T-helper 17 cell (primary cell): ENCODE measurements at places on chromosomes 3 and 15.
A peak's percentile ranks its signal among the peaks of the same experiment; 100 is the strongest.

GRCh38 chr3:112808136-112808535 lies 38.5 kb downstream of the CD200R1L start:
- DNase-seq = no peak

DNA sequence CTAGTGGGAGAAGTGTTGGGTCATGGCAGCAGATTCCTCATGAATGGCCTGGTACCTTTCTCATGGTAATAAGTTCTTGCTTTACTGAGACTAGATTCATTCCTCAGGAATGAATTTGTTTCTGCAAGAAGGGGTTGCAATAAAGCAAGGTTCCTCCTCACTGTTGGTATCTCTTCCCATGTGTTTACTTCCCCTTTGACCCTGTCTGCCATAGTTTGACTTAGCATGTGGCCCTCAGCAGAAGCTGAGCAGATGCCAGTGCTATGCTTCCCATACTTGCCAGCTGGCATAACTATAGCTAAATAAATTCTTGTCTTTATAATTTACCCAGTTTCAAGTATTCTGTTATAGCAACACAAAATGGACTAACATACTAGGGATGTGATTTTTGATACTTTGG lies 163.6 kb upstream of the COL8A1 start:
- DNase-seq = no peak

GRCh38 chr3:126040386-126040785 lies 43.5 kb downstream of the SLC41A3 start:
- DNase-seq = no peak

GRCh38 chr15:98893401-98893800 lies 114.2 kb downstream of the PGPEP1L start:
- no peak for DNase-seq

- no peak for DNase-seq
These were observed 24.2 kb downstream of the SOX2 start for GRCh38 chr3:181735911-181736310.

GRCh38 chr3:185332026-185332735 lies 30.8 kb upstream of the MAP3K13 start:
- DNase-seq = no peak

DNA sequence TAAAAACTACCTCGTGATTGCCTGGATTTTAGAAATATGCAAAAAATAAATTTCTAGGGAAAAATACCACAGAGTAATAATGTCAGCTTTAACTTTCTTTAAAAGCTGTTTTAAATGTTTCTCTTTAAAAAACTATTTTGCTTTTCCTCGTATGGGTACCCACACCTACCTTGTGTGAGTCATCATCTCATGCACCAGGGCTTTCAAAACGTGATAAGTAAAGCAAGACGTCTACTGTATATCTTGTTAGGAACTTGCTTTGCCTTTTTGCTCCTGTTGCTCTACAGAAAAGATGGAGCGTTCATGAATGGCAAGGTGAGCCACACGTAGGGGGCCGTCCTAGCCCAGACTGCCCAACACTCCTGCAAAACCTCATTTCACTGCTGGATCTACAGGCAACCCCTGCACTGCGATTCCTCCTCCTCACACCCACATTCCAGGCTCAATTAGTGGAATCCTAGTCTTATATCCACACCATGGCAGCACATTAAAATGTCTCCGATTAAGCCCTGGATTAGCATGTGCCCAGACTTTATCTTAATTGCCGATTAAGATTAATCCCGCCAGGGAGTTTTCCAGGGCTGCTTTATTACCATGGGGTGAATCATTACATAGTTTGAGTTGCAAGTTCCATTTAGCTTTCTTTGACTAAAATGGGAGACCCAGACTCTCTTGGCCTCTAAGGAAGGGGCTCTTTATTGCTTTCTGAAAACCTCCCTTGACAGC lies 293.6 kb upstream of the ICE2 start:
- no peak for DNase-seq

- DNase-seq = no peak
These were observed 20.7 kb downstream of the RAP2B start for GRCh38 chr3:153182501-153183293.

- DNase-seq = no peak
These were observed 237.4 kb upstream of the NR2F2 start for GRCh38 chr15:96093063-96093462.

DNA sequence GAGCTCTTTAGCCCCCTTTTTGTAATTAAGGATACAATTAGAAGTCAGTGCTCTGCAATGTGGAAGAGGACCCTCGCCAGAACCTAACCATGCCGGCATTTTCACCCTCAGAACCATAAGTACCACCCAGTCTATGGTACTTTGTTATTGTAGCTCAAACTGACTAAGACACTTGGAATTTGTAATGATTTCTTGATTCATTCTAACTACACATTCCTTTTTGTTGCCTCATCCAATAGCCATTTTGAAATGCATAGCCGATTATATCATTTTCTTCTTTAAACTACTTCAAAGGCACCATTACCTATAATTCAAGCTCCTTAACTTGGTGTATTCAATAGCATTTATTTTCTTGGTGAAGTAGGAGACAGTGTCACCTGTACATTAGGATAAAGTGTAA lies 61.4 kb downstream of the GLB1 start:
- DNase-seq = no peak

- DNase-seq = no peak
These were observed 155.8 kb upstream of the ATP11B start for GRCh38 chr3:182637350-182638110.

DNA sequence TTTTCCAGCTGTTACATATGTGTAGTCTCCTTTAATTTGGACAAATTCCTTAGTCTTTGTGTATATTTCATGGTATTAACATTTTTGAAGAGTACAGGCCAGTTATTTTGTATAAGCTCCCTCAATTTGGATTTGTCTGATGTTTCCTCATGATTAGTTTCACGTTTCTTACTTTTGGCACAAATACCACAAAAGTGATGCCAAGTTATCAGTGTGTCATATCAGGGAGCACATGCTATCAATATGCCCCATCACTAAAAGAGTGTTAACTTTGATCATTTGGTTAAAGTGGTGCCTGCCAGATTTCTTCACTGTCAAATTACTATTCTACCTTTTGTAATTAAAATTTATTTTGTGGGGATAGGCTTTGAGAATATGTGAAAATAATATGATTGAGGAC lies 14.6 kb downstream of the PCNP start:
- DNase-seq = no peak

DNA sequence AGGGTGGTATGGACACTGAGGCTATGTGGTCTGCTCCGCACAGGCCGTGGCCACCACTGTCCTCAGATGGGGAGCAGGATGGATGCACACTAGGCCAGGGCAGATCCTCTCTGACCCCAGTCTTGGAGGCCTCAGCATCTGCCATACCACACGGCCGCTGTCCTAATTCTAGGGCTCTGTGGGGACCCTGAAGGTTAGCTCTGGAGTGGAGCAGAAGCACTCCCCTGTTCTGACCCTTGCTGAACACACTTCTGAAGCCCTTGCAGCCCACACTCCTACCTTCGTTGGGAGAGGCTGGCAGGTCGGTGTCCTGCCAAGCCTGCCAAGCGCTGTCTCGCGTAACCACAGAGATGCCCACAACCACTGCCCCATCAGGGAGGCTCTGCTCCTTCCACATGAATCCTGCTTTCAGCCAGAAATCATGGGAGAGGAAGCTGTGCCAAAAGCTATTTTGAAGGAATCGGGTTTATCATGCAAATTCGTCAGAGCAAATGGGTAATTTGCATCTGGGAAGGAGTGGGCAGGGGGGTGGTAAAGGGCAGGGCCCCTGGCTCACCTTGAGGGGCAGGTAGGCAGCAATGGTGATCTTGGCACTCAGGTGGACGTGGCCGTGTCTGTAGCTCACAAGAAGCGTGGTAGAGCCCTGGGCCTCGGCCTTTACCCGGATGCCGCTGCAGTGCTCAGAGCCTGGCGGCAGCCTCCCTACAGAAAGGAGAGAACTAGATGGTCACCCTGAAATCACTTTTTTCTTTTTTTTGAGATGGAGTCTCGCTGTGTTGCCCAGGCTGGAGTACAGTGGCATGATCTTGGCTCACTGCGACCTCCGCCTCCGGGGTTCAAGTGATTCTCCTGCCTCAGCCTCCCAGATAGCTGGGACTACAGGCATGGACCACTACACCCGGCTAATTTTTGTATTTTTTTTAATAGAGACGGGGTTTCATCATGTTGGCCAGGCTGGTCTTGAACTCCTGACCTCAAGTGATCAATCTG lies 54.4 kb downstream of the NUP210 start:
- no peak for DNase-seq

GRCh38 chr3:150410311-150411105 lies 2.4 kb downstream of the TSC22D2 start:
- peak; percentile 11 for DNase-seq

DNA sequence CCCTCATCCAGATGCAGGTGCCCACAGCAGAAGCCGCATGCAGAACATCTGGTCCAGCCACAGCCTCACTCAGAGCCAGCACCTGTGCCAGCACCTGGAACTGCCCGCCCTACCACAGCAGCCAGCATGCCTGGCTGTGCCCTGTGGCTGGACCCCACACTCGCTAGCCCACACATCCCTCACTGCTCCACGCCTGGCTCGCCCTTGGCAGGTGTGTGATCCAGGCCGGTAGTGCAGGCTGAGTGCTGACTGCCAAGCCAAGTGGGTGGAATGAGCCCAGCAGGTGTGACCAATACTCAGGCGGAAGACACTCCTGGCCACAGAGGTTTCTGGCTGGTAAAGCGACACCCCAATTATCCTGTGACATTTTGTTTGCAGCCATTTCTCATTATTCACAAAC lies 162.4 kb upstream of the ROBO1 start:
- DNase-seq = no peak

DNA sequence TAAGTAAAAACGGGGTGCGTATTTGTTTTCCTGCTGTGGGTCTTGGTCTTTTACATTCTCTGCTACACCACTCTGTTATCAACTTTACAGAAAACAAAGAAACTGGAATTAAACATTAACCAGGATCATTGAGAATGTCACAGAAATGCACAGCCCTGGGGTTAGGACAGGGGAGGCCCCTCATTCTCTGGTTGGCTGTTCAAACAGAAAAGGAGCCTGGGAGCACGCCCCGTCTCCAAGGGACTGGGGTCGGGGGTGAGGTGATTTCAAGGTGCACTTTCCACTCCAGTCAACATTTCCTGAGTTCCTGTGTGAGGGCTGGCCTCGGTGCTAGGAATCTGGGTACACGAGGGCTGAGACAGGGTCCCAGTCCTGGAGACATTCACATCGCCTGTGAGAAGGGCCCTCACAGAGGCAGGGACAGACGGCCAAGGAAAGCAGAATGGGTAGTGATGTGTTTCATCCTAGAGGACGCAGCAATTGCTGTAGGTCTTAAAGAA lies 30.3 kb downstream of the CPN2 start:
- DNase-seq = no peak

DNA sequence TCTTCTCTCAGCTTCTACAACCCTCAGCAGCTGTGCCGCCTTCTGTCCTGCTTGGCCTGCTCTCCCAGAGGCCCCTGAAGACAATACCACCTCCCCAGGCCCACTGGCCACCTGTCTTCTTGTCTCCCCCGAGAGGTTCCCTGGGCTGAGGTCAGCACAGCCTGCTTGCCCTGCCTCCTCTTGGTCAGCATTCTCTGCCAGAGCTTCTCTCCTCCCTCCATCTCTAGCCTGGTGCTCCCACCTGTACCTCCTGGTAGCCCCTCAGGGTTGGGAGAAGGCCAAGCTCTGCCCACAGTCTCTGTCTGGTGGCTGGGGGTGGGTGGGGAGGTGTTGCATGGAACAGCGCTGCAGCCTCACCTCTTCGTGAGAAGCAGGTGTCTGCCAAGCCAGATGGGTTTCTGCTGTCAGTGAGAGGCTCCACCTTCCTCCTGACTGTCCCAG lies 5.6 kb upstream of the ISLR start:
- no peak for DNase-seq

DNA sequence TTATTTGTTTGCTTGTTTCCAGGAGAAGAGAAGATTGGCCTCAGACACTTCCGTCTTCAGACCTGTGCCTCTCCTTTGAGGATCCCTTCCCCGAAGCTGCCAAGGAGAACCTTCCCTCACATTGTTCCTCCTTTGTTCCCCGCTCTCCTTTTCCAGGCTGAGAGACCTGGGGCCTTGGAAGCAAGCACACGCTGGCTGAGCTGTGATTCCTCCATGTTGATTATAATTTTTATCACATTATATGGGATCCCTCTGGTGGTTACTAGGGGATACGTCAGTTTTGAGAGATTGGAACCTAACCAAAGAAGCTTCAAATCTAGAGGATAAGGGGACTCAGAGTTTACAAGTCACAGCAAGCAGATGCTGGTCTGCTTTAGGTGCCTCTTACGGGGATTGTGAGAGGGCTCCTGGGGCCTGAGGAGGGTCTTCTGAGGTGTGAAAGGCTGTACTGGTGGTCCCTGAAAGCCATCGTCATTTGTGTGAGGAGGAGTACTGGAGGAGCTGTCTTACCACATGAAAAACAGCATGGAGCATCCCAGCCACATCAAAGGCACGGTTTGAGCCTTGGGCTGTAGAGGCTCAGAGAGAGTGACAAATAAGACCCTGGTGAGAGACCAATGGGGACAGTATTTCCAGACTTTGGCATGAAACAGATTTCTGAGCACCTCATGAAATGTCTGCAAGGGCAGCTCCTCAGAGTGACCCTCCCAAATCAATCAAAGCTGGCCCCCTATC lies 760.1 kb upstream of the CFAP20DC start:
- DNase-seq = no peak

DNA sequence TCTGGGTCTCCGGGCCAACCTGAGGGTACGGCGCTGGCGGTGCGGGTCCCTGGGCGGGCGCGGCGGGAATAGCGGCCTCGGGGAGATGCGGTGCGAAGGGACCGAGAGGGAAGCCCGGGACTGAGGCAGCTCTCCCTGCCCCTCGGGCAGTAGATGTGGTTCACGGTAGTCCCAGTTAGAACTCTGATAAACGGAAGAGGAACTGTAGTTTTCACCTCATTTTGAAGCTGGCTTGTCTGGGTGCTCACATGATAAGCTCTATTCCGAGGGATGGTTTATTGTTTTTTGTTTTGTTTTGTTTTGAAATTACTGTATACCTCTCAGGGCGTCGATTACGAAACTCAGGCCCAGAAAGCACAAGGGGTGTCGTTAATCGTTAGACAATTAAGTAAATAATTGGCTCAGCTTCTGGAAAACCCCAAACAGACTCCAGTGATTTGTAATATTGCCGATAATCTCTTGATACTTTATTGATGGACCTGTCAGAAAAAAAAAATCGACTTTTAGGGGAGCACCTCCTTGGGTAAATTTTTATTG lies 413 bp downstream of the NUSAP1 start:
- DNase-seq = no peak

- no peak for DNase-seq
These were observed 347.7 kb downstream of the PLCL2 start for GRCh38 chr3:17232442-17232841.

DNA sequence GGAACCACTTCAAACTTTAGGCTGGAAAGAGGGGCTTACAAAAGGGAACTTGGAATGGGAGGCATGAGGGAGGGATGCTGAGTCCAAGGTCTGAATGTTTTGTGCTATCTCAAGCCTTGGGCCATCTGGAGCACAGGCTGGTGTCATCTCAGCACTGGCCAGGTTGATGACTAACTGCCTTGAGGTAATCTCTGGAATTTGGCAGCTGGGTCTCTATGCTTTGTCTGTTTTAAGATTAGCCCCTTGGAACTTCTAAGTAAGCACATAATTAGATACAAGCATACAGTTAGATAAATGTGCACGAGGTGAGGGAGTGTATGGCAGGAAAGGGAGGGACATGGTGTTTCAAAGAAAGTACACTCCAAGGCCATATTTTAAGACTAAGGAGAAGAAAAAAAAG lies 252.4 kb upstream of the CCDC54 start:
- no peak for DNase-seq
